ENCODE measurements at places on chromosomes 3 and 15.

GRCh38 chr3:127077505-127078064 lies 94.7 kb downstream of the PLXNA1 start:
- DNase-seq, result no peak

GRCh38 chr15:29133791-29134190 lies 135.8 kb downstream of the NSMCE3 start:
- no peak for DNase-seq

GRCh38 chr3:128276577-128277183 lies 123.4 kb downstream of the EEFSEC start:
- DNase-seq, result no peak

DNA sequence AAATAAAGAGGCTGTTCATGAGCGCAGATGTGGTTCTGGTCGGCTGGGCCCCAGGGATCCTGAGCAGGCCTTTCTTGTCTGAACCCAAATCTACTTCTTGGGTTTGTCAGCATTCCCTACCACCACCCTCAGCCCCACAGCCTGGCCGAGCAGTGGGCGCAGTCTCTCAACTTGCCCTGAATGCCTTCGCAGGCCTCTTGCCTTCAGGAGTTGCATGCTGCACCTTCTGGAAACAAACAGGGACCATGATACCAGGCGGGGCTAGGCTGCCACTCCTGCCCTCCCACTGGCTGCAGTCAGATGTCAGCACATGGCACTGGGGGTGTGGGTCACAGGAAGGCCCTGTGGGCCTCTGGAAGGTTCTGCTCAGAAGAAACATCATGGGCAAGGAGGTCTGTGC lies 13.2 kb upstream of the C15orf39 start:
- no peak for DNase-seq

- no peak for DNase-seq
Observed at GRCh38 chr3:111676211-111677006, 81.3 kb upstream of the ZBED2 start.

- no peak for DNase-seq
Observed at GRCh38 chr3:149307435-149307783, 26.0 kb downstream of the TM4SF18 start.

DNA sequence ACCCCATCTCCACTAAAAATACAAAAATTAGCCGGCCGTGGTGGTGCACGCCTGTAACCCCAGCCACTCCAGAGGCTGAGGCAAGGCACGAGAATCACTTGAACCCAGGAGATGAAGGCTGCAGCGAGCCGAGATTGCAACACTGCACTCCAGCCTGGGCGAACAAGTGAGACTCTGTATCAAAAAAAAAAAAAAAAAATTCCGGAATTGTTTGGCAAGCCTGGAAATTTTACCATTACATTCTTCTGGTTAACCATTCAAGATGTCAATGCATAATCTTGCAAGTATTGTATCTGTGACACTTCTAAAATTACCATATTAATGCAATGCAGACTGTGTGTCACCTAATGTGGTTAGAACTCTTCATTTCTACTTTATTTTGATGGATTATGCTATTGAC lies 67.0 kb downstream of the CSNK1G1 start:
- peak; percentile 21 for DNase-seq

- DNase-seq, result no peak
Observed at GRCh38 chr3:45275006-45275704, 49.1 kb upstream of the TMEM158 start.

GRCh38 chr3:134347551-134347950 lies 26.7 kb downstream of the AMOTL2 start:
- no peak for DNase-seq

DNA sequence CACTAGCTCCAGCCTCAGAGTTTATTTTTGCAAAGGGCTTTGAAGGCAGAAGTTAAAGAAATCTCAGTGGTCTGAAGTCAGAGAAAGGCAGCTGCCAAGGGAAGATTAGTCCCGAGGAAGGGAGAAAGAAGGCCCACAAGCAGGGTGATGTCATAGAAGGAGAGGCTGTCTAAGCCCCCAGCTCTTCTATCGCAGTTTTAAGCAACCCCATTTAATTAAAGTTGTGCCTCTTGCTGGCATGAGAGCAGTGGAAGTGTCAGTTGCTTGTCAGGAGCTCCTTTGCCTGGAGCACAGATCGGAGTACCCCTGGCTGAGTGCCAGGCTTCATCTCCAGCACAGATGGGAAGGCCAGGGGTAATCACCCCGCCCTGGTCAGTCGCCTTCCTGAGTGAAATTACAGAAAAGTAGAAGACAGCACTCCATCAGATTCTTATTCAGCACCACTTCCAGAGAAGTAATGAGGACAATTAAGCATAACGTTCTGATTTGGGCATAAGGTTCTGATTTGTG lies 530.7 kb downstream of the EPHB1 start:
- DNase-seq, result no peak

GRCh38 chr15:45906230-45906629 lies 271.4 kb downstream of the SQOR start:
- DNase-seq, result no peak

DNA sequence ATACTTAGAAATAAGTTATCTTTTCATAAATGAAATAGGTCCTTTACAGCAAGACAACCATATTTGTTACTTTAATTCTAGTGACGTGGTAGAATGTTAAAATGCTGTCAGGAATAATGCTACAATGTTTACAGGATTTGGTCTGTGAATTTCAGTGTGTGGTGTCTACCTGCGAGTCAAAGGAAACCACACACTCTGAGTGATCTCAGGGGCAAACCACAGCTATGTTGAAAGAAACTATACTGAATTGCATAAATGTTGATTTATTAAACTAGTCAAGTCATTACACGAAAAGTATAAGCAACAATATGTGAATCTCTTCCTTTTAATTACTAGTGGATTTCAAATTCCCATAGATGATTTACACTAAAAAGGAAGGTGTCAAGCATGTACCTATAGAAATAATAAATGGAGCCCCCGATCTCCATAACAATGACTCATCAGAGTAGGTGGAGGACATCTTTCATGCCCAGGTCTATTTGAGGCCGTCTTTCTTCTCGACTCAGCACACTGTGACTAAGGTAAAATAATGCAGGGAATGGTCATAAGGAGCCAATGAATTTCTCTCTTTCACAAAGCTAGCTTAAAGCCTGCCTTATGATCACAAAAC lies 463.0 kb downstream of the ERC2 start:
- DNase-seq, result no peak

- no peak for DNase-seq
Observed at GRCh38 chr3:27630885-27631284, 91.2 kb downstream of the EOMES start.

DNA sequence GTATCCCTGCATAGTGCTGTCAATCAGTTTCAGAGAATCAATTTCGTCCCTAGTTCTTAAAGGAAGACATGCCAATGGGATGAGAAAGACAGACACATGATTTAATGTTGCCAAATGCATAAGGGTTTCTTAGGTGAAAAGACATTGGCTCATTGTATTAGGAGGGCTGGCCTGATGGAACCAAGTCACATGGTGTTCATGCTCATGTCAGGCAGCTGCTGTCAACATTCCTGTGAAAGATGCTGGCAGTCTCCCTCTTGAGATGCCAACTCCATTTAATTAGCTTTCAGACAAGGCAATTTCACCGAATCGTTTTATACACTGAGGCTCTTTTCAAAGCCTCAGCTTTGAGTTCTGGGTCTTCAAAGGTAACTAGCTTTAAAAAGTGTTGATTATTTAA lies 16.1 kb upstream of the IL1RAP start:
- DNase-seq, result no peak

- DNase-seq, result no peak
Observed at GRCh38 chr3:89049119-89049518, 58.3 kb upstream of the EPHA3 start.

DNA sequence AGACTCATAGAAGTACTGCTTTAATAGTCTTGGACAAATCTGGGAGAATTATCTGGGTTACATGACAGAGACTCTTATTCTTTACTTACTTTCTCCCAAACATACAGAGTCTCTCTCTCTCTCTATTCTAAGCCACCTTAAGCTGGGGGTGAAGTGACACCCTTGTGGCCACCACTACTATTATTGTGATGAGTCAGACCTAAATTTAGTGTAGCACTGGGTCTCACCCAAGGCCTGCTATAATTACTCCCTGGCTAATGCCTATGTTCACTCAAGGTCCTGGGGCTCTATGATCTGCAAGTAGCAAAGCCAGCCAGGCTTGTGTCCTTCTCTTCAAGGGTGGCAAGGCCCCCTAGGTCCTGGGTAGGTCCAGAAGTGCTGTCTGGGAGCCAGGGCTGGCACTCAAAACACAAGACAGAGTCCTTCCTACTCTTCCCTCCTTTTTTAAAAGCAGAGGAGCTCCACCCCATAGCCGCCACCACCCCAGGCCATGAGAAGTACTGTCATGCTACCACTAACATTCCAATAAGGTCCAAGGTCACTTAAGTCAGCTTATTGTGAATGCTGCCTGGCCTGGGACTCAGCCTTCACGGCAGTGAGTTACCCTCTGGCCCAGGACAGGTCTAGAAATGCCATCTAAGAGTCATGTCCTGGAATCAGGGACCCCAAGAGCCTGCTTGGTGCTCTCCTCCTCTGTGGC lies 183.6 kb downstream of the POLQ start:
- DNase-seq, result no peak

- DNase-seq, result peak; percentile 32
Observed at GRCh38 chr3:46566040-46566641, at the start of gene LRRC2. Gene LRRC2, minus strand, starts transcription at chr3:46566302. Its CDS starts 14,711 bp downstream, at chr3:46551591.

DNA sequence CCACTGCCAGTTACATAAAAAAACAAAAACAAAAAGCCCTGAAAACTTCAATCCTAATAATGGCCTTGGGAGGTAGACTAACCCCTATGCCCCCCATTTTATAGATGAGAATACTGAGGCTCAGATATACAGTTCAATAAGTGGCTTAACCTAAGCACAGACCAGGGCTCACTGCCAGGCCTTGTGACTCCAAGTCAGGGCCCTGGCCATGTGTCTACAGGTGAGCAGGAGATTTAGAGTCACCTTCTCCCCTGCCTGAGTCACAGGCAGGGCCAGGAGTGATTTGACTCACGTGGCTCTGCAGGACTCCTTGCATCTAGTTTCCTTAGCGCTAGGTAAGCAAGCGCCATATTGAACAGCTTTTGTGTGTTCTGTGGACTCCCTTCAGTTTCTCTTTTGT lies 98.6 kb upstream of the ETV5 start:
- DNase-seq, result no peak

DNA sequence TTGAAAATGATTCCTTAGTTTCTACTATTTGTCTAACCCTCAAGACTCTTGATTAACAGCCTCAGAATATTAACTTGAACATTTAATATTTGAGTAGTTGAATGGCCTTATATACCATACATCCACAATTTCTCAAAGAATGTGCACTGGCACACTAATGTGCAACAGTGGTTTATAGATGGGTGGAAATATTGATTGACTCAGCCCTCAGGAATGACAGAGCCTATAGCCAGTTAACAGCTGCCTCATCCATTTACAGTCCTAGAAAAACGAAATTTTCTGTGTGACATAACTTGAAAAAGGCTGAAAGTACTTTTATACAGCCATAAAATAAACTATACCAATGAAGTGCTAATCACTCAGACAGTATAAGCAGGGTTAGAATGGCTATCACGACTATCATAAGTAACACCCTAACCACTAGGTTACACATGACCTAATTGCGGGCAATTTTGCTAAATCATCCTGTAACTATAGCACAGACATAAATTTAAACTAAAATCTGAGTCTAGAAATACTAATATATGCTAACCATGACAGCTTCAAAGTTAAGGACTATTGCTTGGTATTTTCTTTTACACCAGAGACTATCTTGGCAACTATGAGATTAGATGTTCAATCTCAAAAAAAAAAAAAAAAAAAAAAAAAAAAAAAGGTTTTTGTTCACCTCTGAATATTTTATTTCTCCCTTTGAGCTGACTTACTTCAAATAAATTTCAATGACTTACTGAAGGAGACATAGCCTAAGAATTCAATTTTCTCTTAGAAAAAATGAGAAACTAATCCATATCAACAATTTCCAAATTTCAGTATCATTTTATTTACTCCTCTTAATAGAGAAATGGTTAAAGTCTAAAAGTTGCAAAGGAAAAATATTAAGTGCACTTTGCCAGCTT lies 9.3 kb downstream of the SECISBP2L start:
- DNase-seq, result peak; percentile 37

DNA sequence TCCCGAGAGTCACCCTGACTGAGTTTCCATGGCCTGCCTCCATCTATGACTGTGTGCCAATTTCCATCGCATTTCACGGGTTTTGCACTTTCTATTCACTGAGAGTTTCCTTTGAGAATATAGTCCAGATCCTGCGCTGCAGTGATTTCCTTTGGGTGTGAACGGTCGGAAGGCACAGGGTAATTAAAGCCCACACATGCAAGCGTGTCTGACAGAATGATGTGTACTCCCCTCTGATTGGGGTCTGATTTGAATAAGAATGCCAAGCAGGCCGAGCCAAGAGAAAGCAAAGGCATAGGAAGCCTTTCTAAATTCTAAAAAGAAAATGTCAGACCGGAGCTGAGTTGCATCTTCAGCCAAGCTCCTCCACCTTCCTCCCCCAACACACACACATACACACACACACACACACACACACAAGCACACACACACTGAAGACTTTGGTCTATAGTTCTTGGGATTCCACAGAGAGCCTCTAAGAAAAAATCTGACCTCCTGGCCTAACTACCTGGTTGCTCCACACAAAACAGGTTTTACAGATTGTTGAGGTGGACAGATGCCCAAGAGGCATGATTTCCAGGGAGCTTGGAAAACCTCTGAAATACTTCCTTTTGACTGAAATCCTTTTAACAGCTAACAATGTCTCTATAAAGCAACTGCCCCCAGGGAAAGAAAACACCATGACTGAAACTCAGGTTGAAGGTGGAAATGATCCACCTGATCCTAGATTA lies 59.7 kb upstream of the LRRN1 start:
- DNase-seq, result no peak

GRCh38 chr3:152176998-152177397 lies 91.7 kb upstream of the MBNL1 start:
- no peak for DNase-seq

DNA sequence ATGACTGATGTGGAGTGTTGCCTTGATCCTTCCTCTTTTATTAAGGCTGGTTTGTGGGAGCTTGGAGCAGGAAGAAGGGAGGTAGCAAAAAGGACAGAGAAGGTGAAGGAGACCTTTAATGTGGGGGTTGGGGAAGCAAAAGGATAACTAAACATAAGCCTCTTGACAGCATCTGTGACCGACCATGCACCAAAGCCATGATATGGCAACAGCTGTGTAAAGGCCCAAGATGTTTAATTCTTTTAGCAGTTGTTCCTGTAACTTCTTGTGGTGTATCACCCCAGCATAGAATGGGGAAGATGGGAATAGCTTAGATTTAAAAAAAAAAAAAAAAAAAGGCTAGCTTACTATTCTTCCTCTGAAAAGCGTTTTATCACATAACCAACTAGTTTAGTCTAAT lies 194.7 kb downstream of the KLHL25 start:
- no peak for DNase-seq

All from fibroblast of skin of left biceps (primary cell).